ENCODE measurements at places on chromosomes 12 and 14. TPM values are rescaled to one million over a fixed set of nuclear protein-coding genes. Genes with fewer than 3 reads are reported as not detected.

Gene BRF1
- 41.7 TPM for total RNA-seq

- no peak for DNase-seq
Observed at GRCh38 chr12:46835785-46836184, 10.0 kb upstream of the SLC38A4 start.

GRCh38 chr14:105913861-105914260 is 387.5 kb downstream of the TMEM121 start:
- DNase-seq = no peak

DNA sequence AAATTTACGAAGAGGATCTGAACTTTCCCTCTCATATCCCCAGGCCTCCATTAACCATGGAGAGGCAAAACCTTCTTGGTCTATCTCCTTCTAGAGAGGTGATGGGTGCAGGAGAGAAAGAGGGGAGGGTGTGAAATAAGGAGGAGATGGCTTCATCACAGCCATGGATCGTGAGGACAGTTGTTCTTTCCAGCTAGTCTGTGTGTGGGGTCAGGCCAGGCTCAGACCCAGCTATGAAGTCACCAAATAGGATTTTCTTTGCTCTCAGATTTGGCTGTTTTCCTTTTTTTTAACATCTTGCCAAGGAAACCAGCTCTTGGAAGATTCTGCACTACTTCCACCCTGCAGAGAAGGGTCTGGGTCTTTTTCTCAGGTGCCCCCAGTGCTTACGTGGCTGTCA is 64.9 kb upstream of the FAM181A start:
- DNase-seq = no peak

DNA sequence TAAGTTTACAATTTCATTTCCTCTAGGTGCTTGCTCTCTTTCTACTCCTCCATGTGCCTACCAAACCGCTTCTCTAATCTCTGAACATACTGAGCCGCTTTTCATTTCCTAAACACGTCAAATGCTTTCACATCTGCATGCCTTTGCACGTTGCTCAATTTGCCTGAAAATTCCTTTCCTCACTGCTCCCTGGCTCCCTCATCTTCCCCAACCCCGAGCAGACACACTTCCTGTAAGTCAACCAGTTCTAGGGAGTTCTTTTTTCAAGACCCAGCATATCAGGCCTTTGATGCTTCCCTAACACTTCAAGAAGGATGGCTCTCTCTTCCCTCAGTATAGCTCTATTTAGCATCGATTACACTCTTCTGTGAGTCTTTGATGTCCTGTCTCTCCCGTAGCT is 50.3 kb downstream of the LMO3 start:
- DNase-seq = no peak

GRCh38 chr14:59175404-59175803 is 13.1 kb upstream of the DAAM1 start:
- no peak for DNase-seq

Gene SDR9C7
- total RNA-seq = not detected

Gene SERPINA12
- not detected for total RNA-seq

- DNase-seq = no peak
Observed at GRCh38 chr14:39264558-39264957, 30.8 kb downstream of the MIA2 start.

DNA sequence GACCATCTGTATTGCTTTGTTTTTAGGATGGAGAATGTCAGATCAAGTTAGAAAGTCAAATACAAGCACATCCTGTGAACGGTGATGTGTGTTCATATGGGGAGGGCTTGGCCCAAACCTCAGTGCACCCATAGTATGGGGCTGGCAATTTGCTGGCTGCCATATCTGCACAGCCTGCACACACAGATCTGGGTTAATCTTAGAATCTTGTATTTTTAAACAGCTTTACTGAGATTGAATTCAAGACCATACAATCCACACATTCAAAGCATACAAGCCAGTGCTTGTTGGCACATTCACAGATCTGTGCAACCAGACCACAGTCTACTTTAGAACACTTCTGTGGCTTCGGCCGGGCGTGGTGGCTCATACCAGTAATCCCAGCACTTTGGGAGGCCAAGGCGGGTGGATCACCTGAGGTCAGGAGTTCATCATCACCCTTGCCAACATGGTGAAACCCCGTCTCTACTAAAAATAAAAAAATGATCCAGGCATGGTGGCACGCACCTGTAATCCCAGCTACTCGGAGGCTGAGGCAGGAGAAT is 90.4 kb downstream of the CCDC92 start:
- no peak for DNase-seq
